Astrocyte (in vitro differentiated cells and primary cell): ENCODE measurements at places on chromosomes 3 and 15.

DNA sequence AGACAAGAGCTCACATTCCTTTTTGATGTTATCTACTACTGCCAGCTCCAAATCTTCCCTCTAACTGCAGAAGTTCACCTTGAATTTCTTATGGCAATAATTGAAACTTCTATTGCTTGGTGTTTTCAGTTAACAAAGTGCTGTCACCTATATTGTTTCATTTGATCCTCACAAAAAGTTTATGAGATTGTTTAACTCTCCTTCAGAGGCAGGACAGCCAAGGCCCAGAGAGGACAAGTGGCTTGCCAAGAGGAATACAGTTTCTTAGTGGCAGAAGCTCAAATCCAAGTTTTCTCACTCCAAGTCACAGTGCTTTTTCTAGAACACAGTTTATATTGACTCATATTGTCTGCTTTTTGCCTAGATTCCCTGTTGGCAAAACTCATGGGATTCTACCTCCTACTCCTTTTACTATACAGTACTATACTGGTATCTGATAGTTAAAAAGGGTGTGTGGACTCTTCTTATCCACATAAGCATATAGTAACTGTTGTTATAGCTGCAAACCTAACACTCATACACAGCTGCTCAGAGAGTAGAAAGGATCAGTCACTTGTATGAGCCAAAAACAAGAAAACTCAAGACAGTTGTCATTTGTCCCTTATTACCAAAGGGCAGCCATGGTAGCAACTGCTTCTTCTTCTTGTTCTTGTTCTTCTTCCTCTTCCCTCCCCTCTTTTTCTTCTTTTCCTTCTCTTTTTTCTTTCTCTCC lies 15.9 kb downstream of the TM4SF4 start:
- no peak for DNase-seq

DNA sequence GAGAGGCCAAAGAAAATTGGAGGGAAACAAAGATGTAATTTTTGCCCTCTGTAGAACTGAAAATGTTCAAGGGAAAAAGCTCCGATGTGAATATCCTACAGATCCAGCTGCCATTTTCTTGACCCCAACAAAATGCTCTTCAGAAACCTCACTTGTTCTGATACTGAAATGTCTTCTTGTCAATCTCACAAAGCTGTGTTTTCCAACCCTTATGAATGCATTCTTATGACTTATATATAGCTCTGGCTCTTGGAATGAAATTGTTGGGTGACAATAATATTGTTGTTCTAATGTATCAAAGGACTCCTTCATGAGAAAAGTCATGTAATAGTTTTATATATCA lies 157.1 kb upstream of the TGFBR2 start:
- no peak for DNase-seq

DNA sequence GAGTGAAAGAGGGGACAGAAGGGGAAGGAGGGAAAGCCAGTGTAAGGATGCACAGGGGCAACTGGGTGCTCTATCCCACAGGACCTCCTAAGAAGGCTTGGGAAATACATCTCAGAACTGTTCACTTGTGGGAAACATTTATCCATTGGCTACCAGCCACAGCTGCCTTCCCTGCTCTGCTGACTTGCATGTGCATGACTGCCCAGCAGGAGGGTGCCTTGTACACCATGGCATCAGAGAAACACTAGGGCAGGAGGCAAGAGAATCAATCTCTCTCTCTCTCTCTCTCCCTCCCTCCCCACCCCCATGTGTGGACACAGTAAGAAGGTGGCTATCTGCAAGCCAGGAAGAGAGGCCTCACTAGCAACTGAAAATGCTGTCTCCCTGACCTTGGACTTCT lies 62.9 kb upstream of the ZBTB38 start:
- DNase-seq, result no peak

- DNase-seq, result peak; percentile 90
Observed at GRCh38 chr3:133937756-133938601, 42.3 kb upstream of the RAB6B start.

DNA sequence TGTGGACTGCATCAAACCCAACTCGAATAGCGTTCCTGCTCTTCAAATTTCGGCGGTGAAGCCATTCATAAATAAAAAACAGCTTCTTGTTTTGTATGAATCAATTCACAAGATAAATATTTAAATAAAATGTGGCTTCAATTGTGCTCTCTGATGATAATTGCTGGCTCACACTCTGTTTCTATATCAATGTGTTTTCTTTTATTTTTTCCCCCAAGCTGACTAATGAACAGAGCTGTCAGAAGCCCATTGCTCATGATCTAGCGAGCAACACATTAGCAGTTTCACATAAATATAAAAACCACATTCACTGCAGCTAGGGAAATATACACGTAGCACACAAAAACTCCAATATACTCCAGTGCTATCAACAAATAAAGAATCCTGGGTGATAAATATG lies 45.0 kb upstream of the FOXP1 start:
- peak; percentile 39 for DNase-seq

GRCh38 chr15:42499858-42500609 lies 4.6 kb downstream of the SNAP23 start:
- no peak for DNase-seq

DNA sequence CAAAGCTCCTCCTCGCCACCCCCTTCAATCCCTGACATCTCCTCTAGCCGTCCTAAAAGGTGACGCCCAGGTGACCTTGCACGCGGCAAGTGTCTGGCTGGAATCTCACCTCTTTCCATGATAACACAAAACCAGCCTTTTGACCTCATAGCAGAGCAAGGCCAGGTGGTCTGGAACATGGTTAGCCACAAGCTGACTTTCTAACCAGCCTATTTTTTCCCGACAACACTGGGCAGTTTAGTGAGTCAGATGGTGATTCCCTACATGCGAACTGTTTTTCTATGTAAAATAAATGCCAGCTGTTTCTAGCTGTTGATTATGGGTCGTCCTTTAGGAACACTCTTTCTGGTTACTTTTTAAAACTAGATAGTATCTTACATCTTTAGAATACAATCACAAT lies 243.0 kb downstream of the CD47 start:
- no peak for DNase-seq

DNA sequence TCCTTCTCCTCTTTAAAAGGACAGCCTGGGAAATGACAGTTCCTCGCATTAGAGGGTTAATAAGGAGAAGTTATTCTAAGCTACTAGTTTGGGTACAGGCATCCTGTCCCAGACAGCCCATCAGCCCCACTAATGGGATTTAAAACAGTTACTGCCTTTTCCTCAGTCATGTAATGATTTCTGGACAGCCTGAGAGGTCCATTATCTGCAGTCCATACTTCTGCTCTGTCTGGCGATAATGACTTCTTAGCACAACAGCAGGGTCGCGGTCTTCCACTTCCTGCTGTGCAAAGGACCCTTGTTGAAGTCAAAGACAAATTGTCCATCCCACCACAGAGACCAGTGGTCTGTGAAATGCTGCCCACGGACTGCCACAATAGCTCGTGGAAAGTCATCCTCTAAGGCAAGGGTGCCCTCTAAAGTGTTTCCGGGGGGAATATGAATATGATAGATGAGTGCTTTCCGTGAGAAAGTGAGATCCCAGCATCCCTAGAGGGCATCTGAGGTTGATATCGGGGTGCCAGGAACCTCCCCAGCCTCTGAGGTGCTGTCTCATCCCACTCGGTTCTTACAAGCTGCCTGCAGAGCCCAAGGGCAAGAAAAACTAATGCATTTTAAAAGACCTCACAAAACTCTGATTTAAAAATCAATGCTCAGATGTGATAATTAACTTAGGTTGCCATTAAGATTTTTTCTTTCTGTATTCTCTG lies 100.7 kb downstream of the SHOX2 start:
- no peak for DNase-seq

GRCh38 chr3:52649461-52650210 lies 36.1 kb downstream of the PBRM1 start:
- peak; percentile 61 for DNase-seq

GRCh38 chr3:183172051-183172639 lies 9.6 kb upstream of the LAMP3 start:
- DNase-seq, result no peak

DNA sequence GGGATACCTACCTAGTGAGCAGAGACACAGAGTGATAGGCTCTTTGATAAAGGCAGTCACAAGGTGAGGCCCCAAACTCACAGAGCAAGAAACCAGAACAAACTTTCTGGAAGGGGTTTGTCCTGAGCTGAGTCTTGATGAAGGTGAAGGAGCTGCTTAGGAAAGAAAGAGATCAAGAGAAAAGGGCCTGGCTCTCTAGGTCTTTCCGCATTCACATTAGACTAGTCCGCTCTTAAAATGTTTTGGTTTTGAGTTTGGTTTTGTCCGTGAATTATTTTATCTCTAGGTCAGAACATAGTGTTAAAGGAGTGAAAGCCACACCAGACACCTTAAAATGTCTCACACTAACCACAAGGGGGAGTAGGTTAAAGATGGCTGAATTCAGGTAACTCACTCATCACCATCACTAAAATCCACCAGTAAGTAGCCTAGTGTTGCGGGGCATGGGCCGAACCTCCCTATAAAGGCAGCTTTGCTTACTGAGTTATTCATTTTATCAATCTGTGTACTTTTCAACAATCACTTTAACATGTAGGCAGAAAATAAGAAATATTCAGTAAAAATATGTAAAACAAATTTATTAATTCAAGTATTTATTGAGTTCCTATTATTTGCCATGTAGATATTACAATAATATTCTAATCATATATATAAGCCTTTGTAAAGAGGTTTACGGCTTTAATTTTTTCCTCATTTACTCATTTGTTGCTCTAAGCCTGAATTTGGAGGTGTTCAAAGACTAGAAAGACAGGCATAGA lies 121.5 kb upstream of the TSC22D2 start:
- DNase-seq, result peak; percentile 49

DNA sequence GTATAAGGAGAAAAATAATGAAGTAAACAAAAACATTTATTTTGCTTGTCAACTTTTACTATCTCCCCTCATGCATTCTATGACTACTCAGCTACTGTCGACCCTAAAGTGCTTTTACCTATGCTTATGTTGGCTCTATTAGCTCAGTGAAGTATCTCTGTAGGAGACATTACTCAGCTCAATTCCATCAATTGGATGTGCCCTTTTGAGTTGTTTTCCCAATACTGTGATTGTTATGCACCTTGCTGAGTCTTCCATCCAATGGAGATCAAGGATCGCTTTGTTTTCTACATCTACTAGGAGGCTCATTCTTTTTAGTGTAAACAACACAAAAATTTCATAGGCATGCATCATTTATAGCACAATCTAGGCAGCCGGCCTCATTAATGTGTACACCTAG lies 403.8 kb upstream of the ARL6 start:
- DNase-seq, result no peak

DNA sequence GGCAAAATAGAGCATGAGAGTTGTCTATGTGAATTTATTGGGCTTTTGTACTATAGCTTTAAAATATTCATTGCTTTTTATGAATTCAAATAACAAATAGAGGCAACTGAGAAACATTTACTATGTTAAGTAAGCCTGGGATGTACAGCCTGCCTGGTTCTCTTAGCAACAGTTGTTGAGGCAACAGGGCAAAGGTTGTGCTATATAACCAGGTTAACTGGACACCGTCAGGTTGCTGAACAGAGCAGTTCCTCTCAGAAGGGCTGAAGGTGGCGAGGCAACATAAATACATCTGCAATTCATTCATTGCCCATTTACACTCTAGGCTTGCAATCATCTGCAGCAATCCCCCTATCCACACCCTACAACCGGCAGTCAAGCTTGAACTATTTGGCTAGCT lies 78.2 kb downstream of the GTF2E1 start:
- DNase-seq, result no peak

DNA sequence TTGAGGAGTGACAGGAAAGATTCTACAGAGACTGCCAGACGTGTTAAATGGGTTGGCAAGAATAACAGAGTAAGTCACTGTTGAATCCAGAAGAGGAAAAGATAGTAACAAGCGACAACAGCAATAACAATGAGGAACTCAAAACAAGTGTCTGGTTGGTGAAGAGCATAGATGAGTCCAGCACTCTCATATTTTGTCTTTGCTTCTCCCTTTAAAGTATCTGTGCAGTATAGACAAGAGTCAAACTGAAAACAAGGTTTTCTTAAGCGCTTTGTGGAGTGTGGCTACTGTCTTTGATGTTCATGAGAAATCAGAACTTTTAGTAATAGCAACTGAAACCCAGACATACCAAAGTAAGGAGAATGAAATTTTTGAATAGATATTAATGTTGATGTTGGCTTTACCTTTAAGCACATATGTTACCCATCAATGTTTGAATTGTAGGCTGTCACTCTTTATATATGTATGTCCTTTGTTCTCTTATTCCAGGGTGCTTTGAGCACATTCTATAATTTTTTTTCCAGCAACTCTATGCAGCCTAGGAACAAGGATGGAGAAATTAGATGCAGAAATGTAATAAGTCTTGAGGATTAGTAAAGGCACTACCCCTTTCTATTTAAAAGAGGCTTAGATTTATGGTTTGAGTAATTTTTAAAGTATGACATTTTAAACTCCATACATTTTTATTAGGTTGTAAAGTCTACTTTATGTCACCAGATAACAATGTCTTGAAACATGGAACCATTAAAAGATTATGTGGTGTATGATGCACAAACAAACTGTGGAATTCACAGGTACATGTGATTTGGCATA lies 185.5 kb downstream of the NFKBIZ start:
- no peak for DNase-seq

DNA sequence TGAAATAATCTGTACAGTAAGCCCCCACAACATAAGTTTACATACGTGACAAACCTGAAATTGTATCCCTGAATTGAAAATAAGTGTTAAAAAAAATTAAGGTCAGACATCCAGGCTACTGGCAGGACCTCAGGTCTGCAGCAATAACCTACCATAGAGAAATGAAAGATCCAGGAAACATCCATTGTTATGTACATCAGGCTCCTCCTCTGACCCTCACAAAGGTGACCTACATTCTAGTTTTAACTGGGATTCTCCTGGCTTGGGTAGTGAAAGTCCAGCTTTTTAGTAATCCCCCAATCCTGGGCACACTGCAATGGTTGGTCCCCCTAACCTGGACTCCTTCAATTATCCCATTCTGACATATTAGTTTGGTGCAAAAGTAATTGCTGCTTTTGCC lies 749.6 kb upstream of the LMCD1 start:
- DNase-seq, result no peak

DNA sequence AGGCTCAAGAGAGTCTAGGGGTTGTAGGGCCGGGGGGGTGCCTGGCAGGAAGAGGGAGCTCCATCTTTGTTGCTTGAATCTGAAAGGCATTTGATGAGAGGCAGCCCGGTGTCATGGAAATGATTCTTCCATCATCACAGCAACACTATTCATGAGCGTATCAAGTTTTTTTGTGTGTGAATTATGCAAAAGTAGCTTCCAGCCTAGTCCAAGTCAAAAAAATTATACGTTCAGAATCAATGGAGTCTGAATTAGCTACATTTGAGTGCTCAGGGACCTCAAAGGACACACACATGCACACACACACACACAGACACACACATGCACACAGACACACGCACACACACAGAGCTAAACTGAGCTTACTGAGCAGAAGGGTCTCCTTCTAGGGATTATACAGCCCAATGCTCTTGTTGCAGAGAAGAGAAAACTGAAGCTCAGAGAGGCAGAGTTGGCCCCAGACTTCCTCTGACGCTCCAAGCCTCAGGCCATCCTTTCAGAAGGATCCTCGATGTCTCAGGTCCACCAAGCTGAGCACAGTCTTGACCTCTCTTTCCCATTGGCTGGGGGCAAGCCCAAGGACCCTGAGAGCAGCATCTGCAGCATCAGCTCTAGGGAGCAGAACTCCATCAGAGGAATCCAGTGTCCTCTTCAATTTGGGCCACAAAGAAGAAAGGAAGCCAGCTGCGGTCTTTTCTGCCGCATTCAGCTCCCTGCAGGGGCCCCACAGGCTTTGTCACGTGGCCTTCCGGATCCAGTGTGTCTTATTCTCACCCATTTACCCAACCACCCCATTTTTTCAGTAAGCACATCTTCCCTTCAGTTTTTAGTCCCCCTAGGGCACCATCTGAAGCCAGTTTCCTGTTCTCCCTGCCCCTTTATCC lies 228.0 kb downstream of the UACA start:
- no peak for DNase-seq

- no peak for DNase-seq
Observed at GRCh38 chr15:77473328-77473727, 52.6 kb downstream of the HMG20A start.
